ENCODE measurements at places on chromosomes 1 and 21.

GRCh38 chr1:99886841-99887240 is 36.7 kb downstream of the AGL start:
- DNase-seq = no peak

DNA sequence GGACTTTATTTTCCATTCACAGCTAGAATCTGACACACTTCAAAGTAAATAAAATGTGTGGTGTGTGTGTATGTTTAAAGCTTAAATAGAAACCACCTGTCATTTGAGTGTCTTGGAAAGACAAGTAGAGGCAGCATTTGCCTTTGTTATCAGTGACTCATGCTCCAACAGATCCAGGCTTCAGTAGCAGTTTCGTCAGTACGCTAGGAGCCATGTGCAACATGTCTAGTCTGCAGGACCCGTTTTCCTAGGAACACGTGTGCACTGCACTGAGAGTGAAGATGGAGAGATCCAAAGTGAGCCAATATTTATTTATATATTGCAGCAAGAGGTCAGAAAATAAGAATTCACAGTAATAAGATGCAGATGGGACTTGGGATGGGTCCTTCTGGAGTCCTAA is 41.8 kb downstream of the SGIP1 start:
- no peak for DNase-seq

GRCh38 chr1:76330991-76331603 is 256.6 kb downstream of the ST6GALNAC3 start:
- DNase-seq = peak; percentile 42

GRCh38 chr1:57423656-57424211 is at the start of gene DAB1:
Gene DAB1, minus strand, starts transcription at chr1:57424060. Its CDS starts 133,030 bp downstream, at chr1:57291030.
- no peak for DNase-seq

- no peak for DNase-seq
These were observed 17.7 kb downstream of the HIPK1 start for GRCh38 chr1:113946678-113947387.

GRCh38 chr1:36530791-36531190 is 48.1 kb upstream of the CSF3R start:
- DNase-seq = no peak

GRCh38 chr1:172492421-172492820 is 40.5 kb upstream of the SUCO start:
- DNase-seq = no peak

- DNase-seq = no peak
These were observed 25.2 kb downstream of the C1QB start for GRCh38 chr1:22677931-22678896.

GRCh38 chr1:113887402-113888175 is at the start of gene BCL2L15:
Gene BCL2L15, minus strand, starts transcription at chr1:113887581. Its CDS starts 206 bp downstream, at chr1:113887375.
- no peak for DNase-seq

- no peak for DNase-seq
These were observed 9.8 kb downstream of the SLAMF7 start for GRCh38 chr1:160748878-160749269.

DNA sequence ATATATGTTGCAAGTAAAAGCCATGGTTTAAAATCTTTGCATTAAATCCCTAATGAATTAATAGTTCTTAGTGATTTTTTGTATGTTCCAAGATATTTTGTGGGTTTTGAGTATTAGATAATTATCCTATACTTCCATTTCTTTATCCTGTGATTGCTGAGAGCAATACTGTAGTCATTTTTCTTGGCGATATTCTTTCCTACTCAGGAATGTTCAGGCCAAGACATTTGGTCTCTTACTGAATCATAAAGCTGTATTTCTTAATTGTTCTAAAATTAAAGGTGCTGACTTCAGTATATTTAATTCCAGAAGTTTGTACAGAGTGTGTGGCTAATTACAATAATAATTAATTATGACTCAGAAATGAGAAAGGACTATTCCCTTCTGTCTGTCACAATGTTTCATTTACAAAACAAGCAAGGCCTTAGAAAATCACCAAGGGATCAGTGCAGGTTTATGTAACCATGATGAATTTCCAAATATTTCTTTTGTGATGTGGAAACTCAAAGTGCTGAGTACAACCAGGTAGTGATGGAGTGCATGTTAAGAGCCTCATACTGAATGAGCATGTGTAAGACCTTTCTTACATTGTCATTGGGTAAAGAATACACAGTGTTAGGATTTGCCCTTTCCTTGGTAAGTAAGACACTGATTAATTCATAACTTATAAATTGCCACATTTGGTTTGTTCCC is 161.2 kb downstream of the HMCN1 start:
- DNase-seq = no peak
